Progenitor cell of endocrine pancreas (in vitro differentiated cells): ENCODE measurements at places on chromosomes 3 and 15.
A peak's percentile ranks its signal among the peaks of the same experiment; 100 is the strongest.

- no peaks in the 10 kb centered on the region for H3K36me3 ChIP-seq
- no peaks in the 10 kb centered on the region for H3K27me3 ChIP-seq
- DNase-seq = no peak
- H3K4me3 ChIP-seq = no peak overlapping the region
- H3K4me1 ChIP-seq = peaks cover 10% of the 10 kb centered on the region
- no peak overlapping the region for H3K27ac ChIP-seq
These were observed 237.5 kb upstream of the IL12A start for GRCh38 chr3:159751146-159751545.

- H3K4me3 ChIP-seq = no peak overlapping the region
- DNase-seq = no peak
- H3K36me3 ChIP-seq = no peaks in the 10 kb centered on the region
- no peaks in the 10 kb centered on the region for H3K27me3 ChIP-seq
These were observed 56.2 kb upstream of the DCBLD2 start for GRCh38 chr3:98957681-98958080.

DNA sequence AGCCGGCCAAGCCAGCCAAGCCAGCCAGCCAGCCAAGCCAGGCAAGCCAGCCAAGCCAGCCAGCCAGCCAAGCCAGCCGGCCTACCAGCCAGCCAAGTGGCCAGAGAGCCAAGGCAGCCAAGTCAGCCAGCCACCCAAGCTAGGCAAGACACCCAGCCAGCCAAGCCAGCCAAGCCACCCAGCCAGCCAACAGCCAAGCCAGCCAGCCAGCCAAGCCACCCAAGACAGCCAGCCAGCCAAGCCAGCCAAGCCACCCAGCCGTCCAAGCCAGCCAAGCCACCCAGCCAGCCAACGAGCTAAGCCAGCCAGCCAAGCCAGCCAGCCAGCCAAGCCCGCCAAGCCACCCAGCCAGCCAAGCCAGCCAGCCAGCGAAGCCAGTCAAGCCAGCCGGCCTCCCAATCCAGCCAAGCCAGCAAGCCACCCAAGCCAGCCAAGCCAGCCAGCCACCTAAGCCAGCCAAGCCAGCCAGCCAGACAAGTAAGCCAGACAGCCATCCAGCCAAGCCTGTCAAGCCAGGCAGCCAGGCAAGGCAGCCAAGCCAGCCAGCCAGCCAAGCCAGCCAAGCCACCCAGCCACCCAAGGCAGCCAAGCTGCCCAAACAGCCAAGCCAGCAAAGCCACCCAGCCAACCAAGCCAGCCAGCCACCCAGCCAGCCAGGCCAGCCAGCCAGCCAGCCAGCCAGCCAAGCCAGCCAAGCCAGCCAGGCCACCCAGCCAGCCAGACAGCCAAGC lies 200.5 kb downstream of the GOLGA6L6 start:
- DNase-seq = peak; percentile 87
- H3K36me3 ChIP-seq = peaks cover 4% of the 10 kb centered on the region
- no peaks in the 10 kb centered on the region for H3K27me3 ChIP-seq
- H3K4me3 ChIP-seq = no peak overlapping the region

DNA sequence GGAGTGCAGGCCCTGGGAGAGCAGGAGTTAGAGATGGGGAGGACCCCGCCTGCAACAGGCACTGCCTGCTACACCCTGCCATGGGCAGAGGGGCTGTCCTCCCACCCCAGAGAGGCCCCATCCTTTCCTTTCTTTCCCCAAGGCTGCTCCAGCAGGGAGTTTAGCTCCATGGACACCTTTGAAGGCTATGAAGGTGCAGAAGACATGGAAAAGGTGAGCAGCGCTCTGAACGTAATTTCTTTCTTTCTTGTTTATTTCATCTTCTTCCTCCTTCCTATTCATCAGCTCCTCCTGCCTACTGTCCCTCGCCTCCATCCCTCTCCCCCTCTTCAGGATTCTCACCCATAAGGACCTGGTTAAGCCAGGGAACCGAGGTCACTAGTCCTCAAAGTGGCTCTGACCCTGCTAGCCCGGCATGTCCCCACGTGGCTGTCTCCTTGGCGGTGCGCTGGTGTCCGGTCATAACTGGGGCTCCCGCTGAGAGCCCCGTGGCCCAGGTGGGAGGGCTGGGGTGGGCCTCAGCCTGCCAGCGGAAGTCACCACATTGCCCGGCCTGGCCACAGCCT lies 16.0 kb upstream of the ADIPOQ start:
- no peak for DNase-seq
- peaks cover 69% of the 10 kb centered on the region for H3K27me3 ChIP-seq
- peaks cover 5% of the 10 kb centered on the region for H3K4me1 ChIP-seq
- peak overlapping the region; percentile 22 for H3K4me3 ChIP-seq

DNA sequence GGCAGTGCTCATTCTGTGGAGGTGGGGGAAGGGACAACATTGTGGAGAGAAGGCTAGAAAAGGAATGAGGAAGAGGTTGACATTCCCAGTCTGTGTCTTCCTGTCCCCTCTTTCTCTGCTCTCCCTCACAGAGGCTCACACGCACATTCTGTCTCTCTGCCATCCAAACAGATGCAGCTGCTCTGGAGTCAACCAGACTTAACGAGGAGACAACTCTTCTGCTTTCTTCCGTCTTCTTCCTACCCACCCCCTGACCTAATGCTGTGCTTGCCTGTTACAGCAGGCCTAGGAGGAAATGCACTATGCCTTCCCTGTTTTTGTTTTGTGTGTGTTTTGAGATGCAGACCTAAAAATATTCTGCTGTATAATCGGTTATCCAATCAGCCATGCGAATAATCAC lies 121.9 kb downstream of the CACNA1D start:
- H3K4me1 ChIP-seq = no peaks in the 10 kb centered on the region
- no peak for DNase-seq
- no peak overlapping the region for H3K27ac ChIP-seq

DNA sequence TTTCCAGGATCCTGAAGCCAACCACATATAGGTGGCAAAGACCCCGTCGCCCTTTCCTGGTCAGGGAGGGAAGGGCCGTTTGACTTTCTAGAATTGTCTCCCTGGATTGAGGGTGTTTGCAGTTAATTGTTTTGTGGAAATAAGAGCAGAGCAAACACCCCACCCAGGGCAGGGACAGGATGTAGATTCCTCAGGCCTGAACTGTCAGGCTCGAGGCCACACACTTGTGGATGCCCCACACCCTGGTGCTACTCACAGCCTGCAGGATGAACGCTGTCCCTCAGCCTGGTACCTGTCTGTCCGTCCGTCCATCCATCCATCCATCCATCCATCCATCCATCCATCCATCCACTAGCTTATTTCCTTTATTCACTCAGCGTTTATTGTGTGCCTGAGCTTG lies 29.9 kb upstream of the FLNB start:
- no peak overlapping the region for H3K4me3 ChIP-seq
- peaks cover 4% of the 10 kb centered on the region for H3K4me1 ChIP-seq
- no peaks in the 10 kb centered on the region for H3K36me3 ChIP-seq
- no peak for DNase-seq
- no peaks in the 10 kb centered on the region for H3K27me3 ChIP-seq

DNA sequence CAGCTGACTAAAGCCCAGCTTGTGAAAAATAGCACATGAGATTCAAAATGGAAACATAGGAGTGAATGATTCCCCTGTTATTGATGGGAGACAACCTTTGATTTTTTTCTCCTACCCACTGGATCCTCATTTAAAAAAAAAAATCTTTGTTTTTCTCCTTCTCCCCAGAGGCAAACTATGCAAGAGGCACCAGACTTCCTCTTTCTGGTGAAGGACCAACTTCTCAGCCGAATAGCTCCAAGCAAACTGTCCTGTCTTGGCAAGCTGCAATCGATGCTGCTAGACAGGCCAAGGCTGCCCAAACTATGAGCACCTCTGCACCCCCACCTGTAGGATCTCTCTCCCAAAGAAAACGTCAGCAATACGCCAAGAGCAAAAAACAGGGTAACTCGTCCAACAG lies 2.6 kb downstream of the CACNA1D start:
- no peak for DNase-seq
- peaks cover 25% of the 10 kb centered on the region for H3K4me1 ChIP-seq
- H3K27ac ChIP-seq = no peak overlapping the region

GRCh38 chr3:5009506-5010109 lies 30.4 kb downstream of the BHLHE40 start:
- H3K27ac ChIP-seq = no peak overlapping the region
- H3K27me3 ChIP-seq = peaks cover 57% of the 10 kb centered on the region
- no peaks in the 10 kb centered on the region for H3K36me3 ChIP-seq
- no peak for DNase-seq
